ENCODE measurements at places on chromosomes 4 and X.

DNA sequence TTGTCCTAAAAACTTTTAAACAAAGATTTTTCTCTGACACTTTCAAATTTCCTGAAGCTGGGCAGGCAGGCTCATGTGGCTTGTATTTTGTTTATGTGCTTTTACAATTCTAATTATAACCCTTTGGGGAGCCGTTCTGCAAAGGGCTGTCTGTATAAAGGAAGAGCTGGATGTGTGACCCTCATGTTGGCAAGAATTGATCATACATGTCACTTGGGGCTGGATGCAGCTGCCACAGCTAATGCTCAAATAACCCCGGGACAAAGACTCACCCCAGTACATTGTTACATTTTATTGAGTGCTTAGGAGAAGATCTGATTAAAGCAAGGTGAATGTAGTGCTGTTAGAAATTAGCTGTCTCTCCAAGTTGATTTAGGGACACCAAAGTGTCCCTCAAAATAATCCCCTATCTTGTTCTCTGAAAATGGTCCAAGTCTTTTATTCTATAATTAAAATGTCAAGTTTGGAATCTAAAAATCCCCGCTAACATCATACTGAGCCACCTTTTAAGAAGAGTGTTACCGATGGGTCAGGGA is 13.0 kb upstream of the DAPP1 start:
- DNase-seq, result no peak

DNA sequence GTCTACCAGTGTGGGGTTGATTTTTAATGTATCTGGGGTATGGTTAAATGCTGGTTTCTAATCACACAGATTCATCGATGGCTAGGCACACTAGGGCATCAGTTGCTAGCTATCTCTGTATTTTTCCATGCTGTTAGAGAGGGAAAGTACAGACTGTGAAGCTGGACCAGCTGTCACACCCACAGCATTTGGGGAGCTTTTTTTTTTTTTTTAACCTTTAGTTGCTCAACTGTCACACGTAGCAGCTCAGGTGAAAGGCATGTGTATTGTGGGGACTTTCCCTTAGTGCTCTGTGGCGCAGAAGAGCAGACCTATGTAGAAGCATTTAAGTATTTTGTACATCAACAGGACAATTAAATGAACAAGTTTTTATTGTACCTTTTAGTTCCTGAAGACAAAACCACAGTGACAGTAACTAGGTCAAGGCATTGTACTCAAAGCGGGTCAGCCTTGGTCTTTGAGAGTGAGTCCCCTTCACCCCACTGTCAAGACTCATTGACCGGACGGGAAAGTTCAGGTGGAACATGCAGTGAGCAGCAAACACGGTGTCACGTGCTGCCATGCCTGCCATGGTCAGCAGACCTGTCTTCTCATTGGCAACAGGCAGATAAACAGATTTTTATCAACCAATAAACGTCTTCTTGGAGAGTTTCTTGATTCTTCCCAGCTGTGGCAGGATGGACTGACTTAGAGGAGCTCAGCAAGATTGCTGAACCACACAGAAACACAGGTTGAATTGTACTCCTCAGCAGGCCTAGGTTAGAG is 65.3 kb downstream of the CASP3 start:
- no peak for DNase-seq

DNA sequence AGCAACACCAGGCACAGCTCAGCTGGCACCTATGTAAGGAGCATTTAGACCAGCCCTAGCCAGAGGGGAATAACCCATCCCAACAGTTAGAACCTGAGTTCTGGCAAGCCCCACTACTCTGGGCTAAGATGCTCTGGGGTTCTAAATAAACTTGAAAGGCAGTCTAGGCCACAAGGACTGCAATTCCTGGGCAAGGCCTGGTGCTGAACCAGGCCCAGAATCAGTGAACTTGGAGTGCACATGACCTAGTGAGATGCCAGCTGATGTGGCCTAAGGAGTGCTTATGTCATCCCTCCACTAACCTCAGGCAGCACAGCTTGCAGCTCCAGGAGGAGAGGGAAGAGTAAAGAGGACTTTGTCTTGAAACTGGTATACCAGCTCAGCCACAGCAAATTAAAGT is 7.6 kb upstream of the PRRG3 start:
- DNase-seq, result no peak

DNA sequence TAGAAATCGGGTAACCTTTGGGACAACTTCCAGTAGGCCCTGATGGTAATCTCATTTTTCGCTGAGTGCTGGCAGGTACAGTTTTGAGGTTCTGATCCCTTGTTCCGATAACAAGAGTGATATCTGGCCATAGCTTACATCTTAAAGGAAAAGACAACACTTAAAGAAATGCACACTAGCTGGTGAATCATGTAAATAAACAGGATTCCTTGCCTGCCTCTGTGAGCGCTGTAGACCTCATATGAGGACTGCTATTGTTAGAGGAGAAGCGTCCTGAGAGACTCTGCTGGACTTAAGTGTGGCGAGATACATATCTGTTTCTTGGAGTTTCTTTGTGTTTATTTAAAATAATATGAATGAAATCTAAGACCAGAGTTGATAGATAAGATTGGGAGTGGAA is 149.3 kb upstream of the SLC4A4 start:
- no peak for DNase-seq

DNA sequence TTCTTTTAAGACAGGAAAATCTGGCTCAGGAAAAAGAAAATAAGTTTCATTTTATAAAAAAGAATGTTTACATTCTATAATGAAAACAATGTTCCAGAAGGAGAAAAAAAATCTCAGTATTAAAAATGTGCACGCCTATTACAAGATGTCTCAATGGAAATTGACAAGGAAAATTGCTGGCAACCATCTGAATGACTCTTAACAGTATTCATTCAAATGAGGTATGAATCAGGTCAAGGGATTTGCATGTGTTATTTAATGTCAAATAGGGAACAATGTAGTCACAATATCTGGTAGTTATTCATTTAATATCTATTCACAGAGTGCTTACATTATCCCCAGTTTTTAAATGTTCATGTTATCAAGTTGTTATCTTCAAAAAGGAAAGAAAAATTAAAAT is 208.4 kb upstream of the TRAM1L1 start:
- DNase-seq, result no peak

Measured in Peyer's patch (tissue), 4 donors.